Metanephros (tissue), 2 donors: ENCODE measurements at places on chromosomes 1 and 21. TPM values are rescaled to one million over a fixed set of nuclear protein-coding genes. Genes with fewer than 3 reads are reported as not detected.

RPTN gene
- not detected for total RNA-seq

ERICH3 gene
- 0.12 TPM for total RNA-seq

HCRTR1 gene
- total RNA-seq = 0.35 TPM

ABCA4 gene
- 10.8 TPM for total RNA-seq

ECM1 gene
- total RNA-seq = 5.4 TPM

MAP1LC3C gene
- 1.9 TPM for total RNA-seq

CASZ1 gene
- 33.7 TPM for total RNA-seq

OPRD1 gene
- 0.23 TPM for total RNA-seq

LEMD1 gene
- 0.88 TPM for total RNA-seq

PDE9A gene
- 30.1 TPM for total RNA-seq

CD53 gene
- total RNA-seq = 15.6 TPM

VN1R5 gene
- total RNA-seq = not detected

CELA2B gene
- not detected for total RNA-seq

EFNA1 gene
- 74.2 TPM for total RNA-seq

ATP6V1G3 gene
- total RNA-seq = 1.9 TPM

PTAFR gene
- total RNA-seq = 4.8 TPM

METTL25B gene
- total RNA-seq = 22.9 TPM
